ENCODE measurements at places on chromosomes 11 and 22.

GRCh38 chr11:71456294-71456693 lies 3.3 kb downstream of the NADSYN1 start:
- DNase-seq = no peak

DNA sequence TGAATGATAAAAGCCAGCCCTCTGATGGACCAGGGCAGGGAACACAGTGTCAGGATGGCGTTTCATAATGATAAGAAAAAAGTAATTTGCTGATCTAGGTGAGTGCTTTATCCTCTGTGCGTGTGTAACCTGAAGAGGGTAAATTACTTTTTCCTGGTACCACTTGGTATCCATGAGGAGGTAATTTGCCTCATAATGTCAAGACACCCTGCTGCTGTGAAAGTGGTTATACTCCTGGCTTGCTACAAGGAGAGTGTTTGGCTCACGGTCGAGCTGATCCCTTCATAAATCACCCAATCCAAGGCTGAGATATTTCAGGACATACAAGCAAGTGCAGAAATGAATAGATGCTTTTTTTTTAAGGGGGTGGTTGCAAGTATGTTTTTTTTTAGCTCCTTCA lies 207.2 kb upstream of the PGR start:
- DNase-seq = no peak

DNA sequence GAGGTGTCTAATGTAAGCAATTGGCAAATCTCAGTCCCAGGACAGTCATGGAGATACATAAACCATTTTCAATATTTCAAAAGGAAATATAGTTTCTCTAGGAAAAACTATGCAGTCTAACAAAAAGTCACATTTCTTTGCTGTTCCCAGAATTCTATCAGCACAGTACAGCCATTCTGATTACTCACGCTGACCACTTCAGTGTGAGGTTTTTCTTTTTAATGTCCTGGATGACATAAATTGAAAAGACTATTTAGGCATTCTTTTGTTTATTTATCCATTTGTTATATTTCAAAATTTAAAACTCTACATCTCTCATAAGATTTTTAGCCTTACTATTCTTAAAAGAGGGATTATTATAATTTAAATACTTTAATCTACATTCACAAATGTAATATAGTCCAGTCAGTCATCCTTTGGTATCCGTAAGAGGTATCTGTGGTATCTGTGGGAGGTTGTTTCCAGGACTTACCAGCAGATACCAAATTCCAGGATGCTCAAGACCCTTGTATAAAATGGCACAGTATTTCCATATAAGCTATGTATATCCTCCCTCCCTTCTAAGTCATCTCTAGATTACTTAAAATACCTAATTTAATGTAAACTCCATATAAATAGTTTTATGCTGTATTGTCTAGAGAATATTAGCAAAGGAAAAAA lies 331.1 kb upstream of the PITPNB start:
- no peak for DNase-seq

DNA sequence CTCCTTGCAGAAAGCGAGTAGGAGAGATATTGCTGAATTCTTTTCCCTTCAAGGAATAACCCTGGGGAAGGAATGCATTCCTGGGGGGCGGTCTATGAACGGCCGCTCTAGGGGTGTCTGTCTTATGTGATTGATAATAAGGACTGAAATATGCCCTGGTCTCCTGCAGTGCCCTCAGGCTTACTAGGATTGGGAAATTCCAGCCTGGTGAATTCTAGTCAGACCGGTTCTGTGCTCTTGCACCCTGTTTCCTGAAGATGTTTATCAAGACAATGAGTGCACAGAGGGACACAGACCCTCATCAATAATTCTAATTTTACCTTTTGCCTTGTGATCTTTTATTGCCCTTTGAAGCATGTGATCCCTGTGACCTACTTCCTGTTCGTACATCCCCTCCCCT lies 140.7 kb downstream of the LUZP2 start:
- no peak for DNase-seq

DNA sequence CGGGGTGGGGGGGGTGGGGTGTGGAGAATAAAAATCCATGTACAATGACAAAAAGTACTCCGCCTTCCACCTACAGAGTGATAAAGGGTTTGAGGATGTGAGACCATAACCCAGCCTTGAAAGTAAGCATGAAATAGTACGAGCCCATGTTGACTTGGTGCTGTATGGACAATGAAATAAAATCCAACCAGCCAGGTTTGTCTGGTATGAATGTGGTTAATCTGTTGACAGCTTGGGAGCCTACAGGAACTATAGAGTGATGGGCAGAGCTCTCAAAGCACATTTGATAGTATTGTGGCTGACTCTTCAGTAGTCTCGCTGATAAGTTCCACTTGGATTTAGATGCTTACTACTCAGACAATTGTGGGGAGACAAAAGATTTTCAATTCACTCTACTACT lies 48.8 kb upstream of the CD44 start:
- DNase-seq = no peak

DNA sequence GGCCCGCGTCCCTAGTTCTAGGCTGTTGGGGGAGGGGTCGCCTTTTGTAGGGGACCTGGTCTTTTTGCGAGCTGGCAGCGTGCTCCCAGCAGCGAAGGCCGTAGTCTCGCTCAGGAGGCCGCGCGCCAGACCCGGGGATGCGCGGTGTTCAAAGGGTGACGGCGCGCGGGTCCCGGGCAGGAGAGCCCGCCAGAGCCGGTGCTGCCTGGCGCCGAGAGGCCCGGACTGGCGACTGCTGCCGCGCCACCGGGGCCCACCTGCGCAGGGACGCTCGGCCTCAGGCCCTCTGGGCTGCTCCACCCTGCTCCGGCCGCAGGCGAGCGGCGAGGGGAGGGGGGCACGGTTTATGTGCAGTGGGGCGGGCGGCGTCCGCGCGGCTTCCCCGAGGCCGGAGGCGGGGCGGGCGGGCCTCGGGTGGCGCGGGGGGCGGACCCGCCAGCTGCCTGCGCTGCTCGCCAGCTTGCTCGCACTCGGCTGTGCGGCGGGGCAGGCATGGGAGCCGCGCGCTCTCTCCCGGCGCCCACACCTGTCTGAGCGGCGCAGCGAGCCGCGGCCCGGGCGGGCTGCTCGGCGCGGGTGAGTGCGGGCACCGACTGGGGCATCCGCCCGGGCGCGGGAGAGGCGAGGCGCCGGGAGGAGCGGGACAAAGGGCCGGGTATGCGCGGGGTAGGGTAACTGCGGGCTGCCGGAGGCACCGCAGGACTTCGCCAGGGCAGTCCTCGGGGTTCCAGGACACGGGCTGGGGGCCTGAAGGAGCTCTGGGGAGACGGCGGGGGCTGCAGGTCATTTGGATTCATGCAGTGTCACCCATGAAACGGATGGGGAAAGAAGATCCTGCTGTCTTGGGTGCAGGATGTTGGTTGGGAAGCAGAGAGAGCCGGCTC lies at the start of gene PRSS23:
PRSS23 (plus strand) TSS at position 467 of the 884 bp plus-strand sequence. CDS start 7,102 bp downstream, outside the sequence.
- peak; percentile 21 for DNase-seq

- DNase-seq = no peak
These were observed 8.1 kb upstream of the CASTOR1 start for GRCh38 chr22:30297276-30297990.

GRCh38 chr22:23591201-23591791 lies 11.2 kb upstream of the IGLL1 start:
- peak; percentile 58 for DNase-seq

DNA sequence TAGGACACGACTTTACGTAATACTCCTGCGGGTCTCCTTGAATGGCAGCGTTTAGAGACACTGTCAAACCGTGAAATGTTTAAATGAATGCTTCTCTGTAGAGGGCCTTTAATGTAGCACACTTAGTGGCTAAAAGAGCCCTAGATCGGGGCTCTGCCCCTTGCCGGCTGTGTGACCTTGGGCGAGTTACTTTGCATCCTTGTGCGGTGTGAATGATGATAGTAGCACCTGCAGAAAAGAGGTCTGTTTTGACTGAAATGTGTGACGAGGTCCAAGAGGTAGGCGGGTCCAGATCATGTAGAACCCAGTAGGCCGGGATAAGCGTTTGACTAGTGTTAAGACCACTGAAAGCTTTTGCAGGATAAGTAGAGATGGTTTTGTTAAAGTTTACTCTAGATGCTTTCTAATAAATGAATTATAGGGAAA lies 866 bp downstream of the MED17 start:
- no peak for DNase-seq

DNA sequence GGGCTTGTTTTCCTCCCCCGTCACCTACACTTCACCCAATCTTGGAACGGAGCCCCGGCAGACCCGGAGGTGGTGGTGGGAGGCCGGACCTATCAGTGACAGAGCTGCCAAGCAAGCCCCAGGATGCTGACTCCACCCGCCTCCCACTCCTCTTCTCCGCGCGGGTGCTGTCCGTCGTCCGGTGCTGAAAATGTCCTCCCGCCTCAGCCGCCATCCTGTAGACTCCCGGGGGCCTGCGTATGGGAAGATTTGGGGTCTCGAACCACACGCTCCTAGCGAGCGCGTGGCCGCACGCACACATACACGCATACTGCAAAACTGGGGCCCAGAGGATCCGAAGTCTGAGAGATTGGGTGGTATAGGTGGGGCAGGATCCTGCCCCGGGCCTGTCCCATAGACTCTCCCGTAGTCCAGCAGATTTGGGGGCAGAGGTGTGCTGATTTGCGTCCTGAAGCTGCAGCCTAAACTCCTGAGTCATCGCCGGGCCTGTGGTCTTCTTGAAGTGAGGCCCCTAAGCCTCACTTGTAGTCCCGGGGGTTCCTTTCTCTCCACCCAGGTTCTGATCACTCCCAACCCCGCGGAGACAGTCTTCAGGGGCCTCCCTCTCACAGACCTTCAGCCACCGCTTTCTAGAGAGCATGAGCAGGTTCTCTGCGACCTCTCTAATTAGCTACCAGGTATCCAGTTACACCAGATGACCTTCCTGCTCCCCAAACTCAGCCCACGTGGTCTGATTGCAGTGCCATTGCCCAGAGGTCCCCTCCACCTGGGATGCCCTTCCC lies 796 bp upstream of the YIF1A start:
- peak; percentile 82 for DNase-seq

DNA sequence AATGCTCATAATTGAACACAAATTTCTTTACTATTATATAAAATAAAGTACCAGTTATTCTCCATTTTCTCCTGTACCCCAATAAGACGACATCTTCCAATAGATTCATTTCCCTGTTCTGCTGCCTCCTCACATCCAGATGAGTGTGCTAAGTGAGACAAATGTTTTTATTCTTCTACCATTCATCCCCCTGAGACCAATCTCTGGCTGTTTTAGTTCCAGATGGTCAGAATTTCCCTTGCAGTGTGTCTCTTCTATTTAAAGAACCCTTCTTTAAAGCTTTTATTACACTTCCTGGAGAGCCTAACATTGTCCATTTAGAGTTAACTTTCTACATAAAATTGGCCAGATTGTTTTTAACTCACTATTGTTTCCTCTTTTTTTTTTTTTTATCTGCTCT lies 41.2 kb upstream of the GLYATL1 start:
- no peak for DNase-seq

DNA sequence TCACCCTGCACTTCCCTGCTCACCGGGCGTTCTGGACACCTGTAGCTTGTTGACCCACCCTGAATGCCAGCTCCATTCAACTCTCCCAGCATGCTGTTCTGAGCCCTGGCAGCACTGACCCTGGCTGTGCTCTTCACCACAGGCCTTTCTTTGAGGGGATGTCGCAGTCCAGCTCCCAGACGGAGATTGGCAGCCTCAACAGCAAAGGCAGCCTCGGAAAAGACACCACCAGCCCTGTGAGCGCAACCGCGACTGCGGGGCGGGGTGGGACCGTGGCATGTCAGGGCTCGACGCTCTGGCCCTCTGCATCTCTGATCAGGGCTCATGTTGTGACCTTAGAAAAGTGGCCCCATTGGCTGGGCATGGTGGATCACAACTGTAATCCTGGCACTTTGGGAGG lies 47.4 kb upstream of the RAB1B start:
- DNase-seq = no peak

DNA sequence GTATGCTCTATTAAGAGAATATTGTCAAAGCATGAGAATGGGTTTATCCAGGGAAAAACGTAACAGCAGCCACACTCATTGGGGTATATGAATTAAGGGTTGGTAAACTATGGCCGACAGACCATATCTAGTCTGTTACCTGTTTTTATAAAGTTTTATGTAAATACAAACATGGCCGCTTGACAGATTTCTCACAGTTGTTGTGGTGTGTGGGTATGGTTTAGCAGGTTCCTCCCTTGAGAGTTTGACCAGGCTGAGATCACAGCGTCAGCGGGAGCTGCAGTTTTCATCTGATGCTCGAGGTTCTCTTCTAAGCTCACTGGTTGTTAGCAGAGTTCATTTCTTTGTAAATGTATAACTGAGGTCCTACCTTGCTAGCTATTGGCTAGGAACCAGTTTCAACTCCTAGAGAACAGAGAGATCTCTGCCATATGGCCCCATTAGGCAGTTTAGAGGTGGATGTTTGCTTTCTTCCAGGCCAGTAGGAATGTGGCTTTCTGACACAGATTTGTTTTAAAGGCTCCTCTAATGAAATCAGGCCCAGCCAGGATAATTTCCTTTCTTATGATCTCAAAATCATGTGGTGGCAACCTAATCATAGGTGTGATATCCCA lies 45.5 kb upstream of the GRIK4 start:
- DNase-seq = no peak

GRCh38 chr11:73137262-73137943 lies 4.7 kb downstream of the FCHSD2 start:
- no peak for DNase-seq

DNA sequence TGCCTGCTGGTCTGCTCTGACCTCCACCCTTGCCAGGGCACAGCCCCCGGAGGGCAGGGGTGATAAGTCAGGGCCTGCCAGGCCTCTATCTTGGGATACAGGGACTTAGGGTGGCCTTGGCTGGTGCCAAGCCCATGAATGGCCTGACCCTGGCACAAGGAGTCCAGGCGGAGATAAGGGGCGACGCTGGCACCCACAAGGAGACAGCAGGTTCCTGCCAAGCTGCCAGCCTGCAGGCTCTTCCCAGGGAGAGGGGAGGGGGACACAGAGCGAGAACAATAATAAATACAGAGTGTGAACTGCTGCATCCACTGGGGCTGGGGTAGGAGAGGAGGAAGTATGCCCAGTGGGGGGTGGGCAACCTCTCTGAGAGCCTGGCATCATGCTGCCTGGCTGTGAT lies 978 bp downstream of the CSDC2 start:
- no peak for DNase-seq

GRCh38 chr11:73262851-73263495 lies 9.2 kb upstream of the P2RY6 start:
- DNase-seq = no peak

GRCh38 chr22:26435327-26436093 lies 6.5 kb downstream of the ASPHD2 start:
- no peak for DNase-seq

DNA sequence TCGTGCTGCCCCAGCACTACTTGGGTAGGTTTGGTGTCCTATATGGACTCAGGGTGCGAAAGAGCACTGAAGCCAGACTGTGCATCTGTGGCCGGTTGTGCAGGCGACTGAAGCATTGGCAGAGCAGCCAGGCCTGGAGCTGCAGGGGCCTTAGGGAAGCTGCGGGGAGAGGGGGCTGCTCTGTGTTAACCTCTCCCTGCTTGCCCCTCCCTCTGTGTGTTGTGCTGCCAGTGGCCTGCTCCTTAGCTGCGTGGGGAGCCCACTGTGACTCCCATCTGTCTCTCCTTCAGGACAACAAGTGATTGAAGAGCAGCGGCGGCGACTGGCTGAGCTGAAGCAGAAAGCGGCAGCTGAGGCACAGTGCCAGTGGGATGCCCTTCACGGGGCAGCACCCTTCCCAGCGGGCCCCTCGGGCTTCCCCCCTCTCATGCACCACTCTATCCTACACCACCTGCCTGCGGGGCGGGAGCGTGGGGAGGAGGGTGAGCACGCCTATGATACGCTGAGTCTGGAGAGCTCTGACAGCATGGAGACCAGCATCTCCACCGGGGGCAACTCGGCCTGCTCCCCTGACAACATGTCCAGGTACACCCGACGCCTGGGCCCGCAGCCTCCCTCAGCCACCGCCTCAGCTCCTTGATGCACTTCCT lies 34.3 kb downstream of the TREH start:
- DNase-seq = no peak
